ENCODE measurements at places on chromosomes 6 and 20.

- DNase-seq, result no peak
Observed at GRCh38 chr6:3779574-3779849, 28.0 kb upstream of the PXDC1 start.

GRCh38 chr6:50962213-50962759 is 143.6 kb downstream of the TFAP2B start:
- DNase-seq, result no peak

GRCh38 chr6:10976571-10976970 is 67.5 kb downstream of the ELOVL2 start:
- no peak for DNase-seq

GRCh38 chr6:34757687-34758274 is 476 bp downstream of the SNRPC start:
- no peak for DNase-seq

DNA sequence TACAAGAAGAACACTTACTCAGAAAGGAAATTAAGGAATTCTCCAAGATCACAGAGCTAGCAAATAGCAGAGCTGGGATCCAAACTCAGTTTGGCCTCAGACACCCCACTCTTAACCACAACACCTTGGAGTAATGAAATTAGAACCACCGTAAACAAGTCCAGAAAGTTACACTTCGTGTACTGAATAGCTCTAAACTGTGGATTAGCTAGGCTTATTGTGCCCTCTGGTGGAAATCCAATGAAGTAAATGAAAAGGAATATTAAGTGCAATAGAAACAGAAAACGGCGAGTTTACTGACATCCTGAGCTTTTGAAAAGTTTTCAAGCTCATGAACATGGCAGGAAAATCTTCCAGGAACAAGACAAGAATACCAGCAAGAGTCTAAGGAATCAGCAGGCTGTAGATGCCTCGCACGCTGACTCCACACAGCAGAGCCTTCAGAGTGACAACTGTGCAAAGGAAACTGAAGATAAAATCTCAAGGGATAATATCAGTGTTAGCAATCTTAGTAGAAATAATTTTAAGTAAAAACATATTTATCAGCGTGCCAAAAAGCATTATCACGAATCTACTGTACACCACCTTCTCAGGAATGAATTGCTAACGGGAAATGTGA is 34.6 kb downstream of the FBXO5 start:
- DNase-seq, result peak; percentile 49

GRCh38 chr6:105935416-105935815 is 150.7 kb upstream of the PRDM1 start:
- no peak for DNase-seq

- peak; percentile 46 for DNase-seq
Observed at GRCh38 chr6:90393232-90393884, 96.7 kb upstream of the BACH2 start.

GRCh38 chr6:1997702-1998101 is 247.7 kb downstream of the GMDS start:
- no peak for DNase-seq
